ENCODE measurements at places on chromosomes 12 and 14. TPM values are rescaled to one million over a fixed set of nuclear protein-coding genes. Genes with fewer than 3 reads are reported as not detected.

- peaks cover 5% of the 10 kb centered on the region for H3K27me3 ChIP-seq
- no peak for DNase-seq
- no peaks in the 10 kb centered on the region for H3K36me3 ChIP-seq
- H3K4me1 ChIP-seq: peaks cover 2% of the 10 kb centered on the region
- no peak overlapping the region for H3K4me3 ChIP-seq
- no peak overlapping the region for H3K27ac ChIP-seq
Observed at GRCh38 chr12:80192087-80192486, 92.8 kb downstream of the OTOGL start.

TDRD9 gene
- total RNA-seq: 0.13 TPM

CS gene
- 188 TPM for total RNA-seq

C14orf119 gene
- 55.5 TPM for total RNA-seq

Measured in activated CD4-positive, alpha-beta memory T cell treated with anti-CD3 and anti-CD28 coated beads, Interleukin-2, amount 10 ng/mL, durations not matched to agents 7 days and 5 days (primary cell).